ENCODE measurements at places on chromosomes 1 and 21.
A peak's percentile ranks its signal among the peaks of the same experiment; 100 is the strongest.

DNA sequence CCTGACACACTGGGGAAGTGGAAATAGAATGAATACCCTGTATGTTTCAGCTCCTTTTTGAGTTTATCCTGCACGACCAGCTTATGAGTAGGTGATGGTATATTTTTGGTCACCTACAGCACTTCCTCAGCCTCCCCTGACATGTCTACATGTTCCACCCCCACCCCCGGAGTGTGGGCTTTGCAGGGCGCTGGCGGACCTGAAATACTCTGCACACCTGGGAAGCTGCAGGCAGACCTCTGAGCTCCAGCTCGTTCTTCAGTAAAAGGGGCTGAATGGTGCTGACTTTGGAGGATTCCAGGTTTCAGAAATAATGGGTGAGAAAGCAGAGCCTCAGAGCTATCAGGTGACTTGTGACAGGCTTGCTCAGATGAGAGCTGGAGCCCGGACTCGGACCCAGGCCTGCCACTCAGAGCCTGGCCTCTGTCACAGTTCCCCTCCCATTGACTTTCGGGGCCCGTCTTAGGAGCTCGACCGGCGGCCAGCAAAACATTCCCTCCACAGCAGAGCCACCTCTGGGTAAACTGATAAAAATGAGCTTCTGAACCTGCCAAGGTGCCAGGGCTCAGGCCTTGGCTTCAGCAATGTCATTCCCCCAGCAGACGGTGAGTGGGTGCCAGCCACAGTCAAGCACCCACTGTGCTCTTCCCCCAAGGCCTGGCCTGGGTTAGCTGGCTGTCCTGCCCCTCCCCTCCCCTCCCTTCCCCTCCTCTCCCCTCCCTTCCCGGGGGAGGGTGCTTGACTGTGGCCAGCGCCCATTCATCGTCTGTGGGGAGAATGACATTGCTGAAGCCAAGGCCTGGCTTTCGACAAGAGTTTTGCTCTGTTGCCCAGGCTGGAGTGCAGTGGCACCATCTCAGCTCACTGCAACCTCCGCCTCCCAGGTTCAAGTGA is 30.1 kb downstream of the DOP1B start:
- no peak for DNase-seq

- DNase-seq = no peak
Measured at GRCh38 chr1:148162363-148162762, 10.3 kb upstream of the NBPF11 start.

DNA sequence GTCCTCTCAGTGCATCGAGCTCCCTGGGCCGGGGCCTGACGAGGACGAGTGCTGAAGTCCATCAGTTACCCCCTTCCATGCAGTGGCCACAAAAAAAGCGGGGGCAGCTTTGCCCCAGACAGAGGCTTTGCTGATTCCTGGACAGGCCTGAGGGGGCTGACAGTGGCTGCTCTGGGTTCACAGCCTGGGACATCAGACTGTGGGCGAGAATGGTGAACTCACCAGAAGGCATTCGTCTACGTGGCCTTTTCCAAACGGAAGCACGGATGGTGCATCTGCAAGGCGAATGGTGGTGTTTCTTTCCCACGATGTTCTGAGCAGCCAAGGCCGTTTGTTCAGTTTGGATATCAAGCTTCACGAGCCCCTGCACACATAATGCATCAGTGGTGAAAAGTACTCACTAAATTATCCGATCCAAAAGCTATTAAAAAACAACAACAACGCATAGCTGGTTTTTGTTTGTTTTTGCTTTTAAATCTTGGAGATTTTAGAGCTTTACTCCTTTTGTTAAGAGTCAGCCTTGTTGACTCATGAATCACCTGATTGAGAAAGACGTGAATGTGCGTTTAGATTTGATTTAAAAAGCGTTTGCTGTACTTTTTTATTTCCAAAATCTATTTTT is 6.3 kb upstream of the ZBTB21 start:
- DNase-seq = no peak

DNA sequence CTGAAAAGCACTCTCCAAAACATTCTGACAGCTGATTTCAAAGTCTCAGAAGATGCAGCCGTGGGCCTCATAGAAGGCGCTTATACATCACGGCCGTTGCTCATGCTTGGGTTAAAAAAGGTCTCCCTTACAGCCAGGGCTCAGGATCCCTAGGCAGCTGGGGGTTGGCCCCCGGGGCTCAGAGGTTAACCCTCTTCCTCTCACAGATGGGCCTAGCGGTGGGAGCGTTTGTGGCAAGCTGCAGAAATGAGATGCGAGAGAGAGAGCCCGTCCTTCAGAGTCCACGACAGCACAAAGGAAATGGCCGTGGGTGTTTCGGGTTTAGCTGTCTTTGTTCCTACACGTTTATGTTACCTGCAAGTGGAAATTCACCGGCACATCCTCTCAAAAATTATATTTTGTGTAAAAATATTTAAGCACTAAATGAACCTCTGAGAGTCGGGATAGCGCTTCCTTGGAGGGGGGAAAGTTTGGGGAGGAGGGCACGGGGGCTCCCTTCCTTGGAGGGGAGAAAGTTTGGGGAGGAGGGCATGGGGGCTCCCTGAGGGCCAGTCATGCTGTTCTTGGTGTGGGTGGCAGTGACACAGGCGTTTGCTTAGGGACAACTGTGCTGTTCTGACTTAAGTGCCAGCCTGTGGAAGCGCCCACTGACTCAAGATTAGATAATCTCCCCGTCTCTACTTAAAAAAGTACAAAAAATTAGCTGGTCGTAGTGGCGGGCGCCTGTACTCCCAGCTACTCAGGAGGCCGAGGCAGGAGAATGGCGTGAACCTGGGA is 20.5 kb upstream of the PRDM15 start:
- no peak for DNase-seq

DNA sequence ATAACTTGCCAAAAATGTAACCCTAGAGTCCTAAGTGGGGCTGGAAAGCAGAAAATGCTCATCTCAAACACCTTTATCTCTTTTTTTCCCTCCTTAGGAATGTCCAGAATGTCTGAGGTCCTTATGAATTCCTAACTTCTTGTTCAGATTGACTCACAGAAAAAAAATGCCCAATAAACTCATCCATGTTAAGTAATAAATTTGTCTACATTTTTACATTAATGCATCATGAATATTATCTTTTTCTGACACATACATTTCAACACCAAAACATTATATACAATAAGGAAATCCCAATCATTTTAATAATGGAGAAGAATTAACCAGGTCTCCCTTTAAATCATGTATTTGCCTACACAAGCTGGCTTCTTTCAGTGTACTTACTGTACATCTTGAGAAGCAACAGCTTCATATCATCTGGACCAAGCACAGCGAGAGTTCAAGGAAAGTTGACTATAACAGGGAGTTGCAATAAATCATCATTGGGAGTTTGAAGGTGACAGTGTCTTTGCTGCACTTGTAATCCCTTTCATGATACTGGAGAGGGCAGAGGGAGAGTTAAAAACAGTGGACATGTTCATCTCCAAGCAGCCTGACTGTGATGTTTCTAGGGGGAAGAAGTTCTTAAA is 565.2 kb downstream of the LTN1 start:
- peak; percentile 90 for DNase-seq

DNA sequence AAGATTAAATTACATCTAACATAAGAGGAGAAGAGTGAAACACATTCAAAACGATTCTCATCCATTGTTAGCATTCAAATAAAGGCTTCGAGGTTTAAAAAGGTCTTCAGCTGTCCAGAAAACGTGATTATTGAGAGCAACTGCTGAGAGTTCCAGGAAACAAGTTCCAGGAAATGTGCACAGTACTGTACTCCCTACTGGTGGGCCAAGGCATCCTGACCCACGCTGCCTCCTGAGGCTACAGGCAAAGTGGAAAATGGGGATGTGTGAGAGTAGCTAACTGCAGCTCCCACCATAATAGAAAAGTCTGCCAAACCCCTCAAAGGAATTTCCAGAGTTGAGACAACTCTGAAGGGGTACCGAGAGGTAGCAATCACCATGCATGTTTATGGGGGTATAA is 2.0 kb downstream of the VAV3 start:
- no peak for DNase-seq

DNA sequence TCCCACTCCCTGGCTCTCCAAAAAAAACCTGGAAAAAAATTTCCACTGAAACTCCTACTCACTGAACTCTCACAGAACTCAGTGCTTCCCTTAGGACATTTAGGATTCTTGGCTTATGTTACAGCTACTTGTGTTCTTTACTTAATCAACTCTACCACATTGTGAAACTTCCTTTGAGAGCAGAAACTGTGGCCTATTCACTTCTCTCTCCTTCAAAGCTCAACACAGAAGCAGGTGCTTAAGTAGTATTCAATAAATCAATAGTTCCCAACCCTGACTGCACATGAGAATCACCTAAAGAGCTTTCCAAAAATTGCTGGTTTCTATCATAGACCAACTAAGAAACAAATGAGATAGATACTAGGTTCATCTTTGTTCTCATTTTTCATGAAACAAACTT is 67.9 kb upstream of the DMRTA2 start:
- no peak for DNase-seq

- no peak for DNase-seq
Measured at GRCh38 chr1:184164536-184164935, 113.0 kb downstream of the TSEN15 start.

DNA sequence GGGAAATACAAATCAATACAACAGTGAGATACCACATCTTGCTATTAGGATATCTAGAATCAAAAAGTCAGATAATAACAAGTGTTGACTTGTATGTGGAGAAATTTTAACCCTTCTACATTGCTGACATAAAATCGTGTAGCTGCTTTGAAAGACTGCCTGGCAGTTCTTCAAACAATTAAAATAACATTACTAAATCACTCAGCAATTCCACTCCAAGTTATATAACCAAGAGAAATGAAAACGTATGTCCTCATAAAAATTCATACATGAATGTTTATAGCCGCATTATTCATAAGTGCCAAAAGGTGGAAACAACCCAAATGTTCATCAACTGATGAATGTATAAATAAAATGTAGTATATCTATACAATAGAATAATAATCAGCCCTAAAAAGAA is 164.6 kb downstream of the RASAL2 start:
- peak; percentile 41 for DNase-seq

DNA sequence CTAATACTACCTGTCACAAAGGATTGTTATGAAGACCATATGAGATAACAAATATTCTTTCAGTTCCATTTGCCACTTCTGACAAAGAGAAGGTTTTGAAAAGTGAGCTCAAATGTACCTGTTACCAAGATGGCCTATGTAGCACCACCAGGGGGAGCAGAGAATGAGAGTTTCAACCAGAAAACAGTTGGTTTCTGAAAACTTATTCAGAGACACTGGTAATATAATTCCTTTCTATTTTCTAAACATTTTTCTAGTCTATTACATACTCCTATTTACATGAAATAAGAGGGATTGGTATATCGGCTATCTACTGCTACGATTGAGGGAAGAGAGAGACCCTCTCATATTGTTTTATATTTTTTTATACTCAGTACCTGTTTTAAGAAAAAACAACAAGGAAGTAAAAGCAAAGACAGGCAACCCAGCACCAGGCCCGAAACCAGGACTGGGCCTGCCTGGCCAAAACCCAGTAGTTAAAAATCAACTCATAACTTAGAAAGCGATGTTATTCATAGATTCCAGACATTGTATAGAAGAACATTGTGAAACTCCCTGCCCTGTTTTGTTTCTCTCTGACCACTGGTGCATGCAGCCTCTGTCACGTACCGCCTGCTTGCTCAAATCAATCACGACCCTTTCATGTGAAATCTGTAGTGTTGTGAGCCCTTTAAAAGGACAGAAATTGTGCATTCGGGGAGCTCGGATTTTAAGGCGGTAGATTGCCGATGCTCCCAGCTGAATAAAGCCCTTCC is 48.3 kb downstream of the IL23R start:
- DNase-seq = no peak

DNA sequence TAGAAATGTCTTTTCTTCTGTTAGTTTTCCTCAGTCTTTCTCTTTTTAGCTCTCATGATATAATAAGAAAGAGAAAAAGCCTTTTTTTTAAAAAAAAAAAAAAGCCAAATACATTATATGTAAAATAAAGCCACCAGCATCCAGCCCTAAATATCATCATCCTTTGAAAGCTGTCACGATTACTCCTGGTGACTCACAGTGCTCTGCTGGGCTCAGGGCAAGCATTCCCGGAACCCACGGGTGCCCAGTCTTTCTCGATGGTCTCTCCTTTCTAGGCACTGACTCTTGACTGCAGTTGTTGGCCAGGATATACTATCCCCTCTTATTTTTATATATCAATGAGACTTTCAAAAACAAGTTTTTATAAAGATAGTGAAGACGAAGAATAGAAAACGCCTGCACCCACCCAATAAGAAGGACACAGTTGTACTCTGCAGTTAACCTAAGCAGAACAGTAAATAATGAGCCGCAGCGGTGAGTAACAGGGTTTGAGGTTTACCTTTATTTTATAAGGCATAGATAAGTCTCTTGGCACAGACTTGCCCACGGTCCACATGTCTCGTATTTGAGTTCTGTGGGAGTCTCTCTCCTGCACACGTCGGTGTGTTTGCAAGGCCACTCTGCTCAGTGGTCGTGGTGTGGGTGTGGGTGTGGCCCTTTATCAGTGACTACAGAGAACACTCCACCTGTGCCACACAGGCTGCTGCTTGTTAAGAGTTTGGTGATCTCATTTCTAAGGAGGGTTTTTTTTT is 15.7 kb upstream of the MX2 start:
- DNase-seq = no peak

DNA sequence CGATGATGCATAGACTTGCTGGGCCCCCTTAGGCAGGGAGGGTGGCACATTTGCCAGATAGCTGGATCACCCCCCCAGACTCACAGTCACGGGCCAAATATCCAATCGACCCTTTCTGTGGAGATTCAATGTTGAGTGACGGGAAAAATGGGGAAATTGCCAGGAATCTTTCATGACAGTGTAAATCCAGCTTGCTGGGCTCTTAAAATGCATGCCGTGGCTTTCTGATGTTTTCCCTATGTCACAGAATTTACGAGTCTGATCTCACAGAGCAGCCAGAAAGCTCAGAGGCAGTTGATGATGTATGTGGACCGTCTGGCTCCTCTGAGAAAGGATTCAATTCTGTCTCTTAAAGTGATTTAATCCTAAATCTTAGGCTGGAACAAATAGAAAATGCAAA is 150.1 kb upstream of the ZNF644 start:
- DNase-seq = peak; percentile 72

GRCh38 chr1:161131523-161132409 is 701 bp downstream of the DEDD start:
- no peak for DNase-seq

All from fibroblast of skin of right quadriceps (primary cell).